ENCODE measurements at places on chromosomes 11 and 22.

DNA sequence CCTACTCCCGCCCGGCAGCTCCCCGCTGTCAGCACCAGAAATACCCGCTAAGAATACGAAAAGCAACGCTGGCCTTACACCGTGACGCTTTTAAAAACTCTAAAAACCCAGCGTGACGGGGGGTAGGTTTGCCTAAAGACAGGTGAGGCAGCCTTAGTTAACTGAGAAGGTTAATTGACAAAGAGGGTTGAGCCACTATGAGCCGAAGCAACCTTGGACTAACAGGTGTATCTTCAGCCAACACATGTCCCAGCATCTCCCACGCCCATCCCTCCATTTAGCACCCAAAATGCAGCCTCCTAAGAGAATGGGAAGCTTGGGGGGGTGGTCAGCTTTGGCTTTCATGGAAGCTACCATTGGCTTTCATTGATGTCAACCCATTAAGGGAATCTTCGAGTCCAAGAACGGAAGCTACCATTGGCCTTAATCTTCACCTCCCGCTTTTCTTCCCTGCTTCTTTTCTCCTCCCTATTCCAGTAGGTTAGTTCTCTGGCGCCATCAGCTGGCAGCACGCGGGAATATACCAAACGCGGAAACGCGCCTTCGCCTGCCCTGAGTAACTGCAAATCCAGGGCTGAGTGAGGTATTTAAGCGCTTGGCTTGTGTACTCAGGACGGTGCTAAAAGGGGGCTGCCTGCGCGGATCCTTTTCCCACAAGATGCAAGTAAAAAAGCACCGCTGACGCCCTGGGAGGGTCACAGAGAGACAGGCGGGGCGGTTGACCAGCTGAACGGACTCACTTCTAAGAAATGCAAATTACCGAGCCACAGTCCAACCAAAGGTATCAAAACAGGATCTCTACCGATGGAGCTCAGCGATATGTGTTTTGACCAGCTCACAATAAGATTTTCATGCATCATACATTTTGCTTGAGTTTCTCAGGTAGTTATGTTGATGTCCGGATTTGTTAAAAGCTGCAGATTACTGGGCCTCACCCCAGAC lies 38.5 kb upstream of the GLYATL1 start:
- DNase-seq, result no peak

- no peak for DNase-seq
These were observed 16.1 kb downstream of the CXCR5 start for GRCh38 chr11:118899706-118900360.

DNA sequence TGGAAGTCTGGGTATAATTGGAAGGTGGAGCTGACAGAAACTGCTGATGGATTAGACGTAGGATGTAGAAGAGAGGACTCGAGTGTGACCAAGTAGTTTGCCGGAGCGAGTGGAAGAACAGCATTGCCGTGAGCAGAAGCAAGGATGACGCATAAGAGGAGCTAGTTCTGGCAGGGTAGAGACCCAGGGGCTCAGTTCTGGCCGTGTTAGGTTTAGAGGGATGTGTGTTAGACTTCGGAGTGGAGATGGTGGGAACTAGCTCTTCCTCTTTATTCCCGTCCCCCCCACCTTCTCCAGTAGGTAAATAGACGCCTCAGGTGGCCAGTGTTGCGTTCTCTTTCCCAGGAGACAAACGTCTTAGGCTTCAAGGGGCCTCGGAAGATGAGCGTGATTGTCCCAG lies 19.1 kb downstream of the TUB start:
- DNase-seq, result no peak

DNA sequence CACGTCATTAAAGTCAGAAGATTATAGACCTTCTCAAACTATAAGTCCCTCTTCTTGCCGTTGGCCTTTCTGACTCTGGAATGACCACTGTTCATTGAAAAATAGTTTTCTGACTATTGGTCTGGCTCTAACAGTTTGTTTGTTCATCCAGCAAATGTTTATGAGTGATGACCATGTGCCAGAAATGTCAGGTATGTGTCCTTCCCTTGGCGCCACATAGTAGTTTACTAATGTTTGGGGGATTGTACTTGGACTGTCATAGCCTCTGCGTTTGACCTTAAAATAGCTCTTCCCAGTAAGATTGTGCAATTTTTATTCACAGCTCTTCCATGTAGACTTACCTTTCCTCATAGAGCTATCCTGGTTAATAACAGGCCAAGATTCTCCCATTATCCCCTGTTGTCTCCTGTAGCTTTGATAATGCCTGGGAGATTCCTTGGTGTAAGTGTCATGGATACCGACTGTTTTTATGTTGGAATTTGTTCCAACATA lies 13.7 kb downstream of the MCAM start:
- DNase-seq, result no peak

- DNase-seq, result no peak
These were observed 21.3 kb downstream of the ANKK1 start for GRCh38 chr11:113408887-113409286.

- DNase-seq, result no peak
These were observed 78.7 kb downstream of the SHANK2 start for GRCh38 chr11:71173709-71174108.

GRCh38 chr11:134501406-134502152 lies 89.5 kb upstream of the B3GAT1 start:
- DNase-seq, result no peak

GRCh38 chr11:78244546-78245255 lies 56.0 kb downstream of the USP35 start:
- DNase-seq, result no peak

GRCh38 chr11:112339566-112339965 lies 78.9 kb upstream of the PLET1 start:
- DNase-seq, result no peak

DNA sequence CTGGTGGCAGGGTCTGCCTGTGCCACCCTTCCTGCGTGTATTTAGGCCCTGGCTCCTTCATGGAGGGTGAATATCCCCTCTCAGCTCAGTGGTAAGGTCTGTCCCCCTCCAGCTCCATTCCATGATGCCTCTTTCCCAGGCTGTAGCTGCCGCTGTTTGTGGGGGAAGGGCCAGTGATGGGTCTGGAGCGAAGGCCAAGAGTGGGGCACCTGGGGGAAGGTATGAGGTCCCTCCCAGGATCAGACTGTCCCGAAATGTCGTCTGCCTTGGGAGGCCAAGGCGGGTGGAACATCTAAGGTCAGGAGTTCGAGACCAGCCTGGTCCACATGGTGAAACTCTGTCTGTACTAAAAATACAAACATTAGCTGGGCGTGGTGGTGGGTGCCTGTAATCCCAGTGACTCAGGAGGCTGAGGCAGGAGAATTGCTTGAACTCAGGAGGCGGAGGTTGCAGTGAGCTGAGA lies 1.1 kb downstream of the CD151 start:
- no peak for DNase-seq

- DNase-seq, result no peak
These were observed 179.0 kb downstream of the GRM5 start for GRCh38 chr11:88886796-88887195.

GRCh38 chr11:45646275-45646927 lies 19.0 kb downstream of the CHST1 start:
- no peak for DNase-seq

DNA sequence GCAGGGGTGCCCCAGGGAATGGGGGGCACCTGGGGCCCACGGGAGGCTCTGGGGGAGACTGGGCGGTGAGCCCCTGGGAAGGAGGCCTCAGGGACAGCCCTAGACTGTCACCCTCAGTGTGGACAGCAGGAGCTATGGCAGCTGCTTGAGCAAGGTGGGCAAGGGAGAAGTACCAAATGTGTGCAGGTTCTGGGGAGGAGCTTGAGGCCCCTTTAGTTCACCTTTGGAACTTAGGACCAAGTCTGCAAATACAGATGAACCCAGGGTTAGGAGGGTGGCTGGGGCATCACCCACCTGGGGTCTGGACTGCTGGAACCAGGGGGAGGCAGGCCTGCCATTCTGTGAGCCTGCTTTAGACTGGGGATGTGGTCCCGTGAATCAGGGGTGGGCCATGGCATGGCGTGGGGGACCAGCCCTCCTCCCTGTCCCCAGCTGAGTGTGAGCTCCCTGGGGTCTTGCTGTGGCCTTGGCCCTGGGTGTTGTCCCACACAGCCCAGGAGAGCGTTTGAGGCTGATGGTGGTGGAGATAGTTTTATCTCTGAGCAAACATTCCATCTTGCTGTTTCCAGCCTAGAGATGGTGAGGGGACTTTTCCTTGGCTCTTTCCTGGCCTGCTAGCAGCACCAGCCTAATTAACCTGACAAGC lies 122.3 kb downstream of the KCNQ1 start:
- no peak for DNase-seq

DNA sequence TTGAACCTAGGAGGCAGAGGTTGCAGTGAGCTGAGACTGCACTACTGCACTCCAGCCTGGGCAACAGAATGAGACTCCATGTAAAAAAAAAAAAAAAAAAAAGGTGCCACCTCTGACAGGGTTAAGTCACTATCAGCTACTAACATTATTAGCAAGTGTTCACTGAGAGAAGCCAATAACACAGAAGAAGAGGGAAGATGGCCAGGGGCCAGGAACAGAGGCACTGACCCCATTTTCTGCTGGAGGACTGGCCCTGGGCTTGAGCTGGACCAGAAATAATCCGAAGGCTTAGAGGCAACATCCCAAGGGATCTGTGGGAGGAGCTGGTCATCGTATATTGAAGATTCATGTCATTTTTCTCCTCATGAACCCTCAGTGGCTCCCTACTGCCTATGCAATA lies 5.0 kb downstream of the SLC5A1 start:
- no peak for DNase-seq

- DNase-seq, result no peak
These were observed 34.4 kb downstream of the RELT start for GRCh38 chr11:73410627-73411026.

GRCh38 chr11:82176365-82176764 lies 557.3 kb downstream of the FAM181B start:
- no peak for DNase-seq

GRCh38 chr11:44863231-44863630 lies 87.5 kb downstream of the TP53I11 start:
- no peak for DNase-seq

- DNase-seq, result no peak
These were observed 1.4 kb downstream of the FAM111A start for GRCh38 chr11:59144096-59144495.

DNA sequence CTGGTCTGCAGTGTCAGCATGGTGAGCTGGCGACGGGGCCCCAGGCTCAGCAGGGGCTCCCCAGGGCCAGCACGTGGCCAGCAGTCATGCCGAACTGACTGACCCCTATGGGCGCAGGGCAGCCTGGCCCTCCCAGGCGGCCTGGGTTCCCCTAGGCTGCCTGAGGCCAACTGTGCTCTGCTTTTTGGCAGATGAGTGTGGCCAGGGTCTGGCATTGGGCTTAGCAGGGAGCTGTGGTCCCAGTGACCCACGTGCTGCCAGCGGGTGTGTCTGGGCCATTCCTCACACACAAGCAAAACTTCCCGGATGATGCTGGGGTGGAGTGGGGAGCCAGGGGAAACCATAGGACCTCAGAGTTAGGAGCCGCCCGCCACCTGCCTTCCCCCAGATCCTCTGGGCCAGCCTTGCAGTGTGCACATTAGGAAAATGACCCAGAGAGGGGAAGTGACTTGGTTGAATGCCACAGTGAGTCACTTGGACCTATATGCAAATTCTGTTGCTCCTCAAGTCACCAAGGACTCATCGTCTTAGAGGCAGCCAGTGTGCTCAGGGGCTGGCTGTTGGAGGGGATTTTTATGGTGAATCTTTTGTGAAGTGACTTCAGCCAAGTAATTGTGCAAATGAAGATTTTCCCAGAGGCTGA lies 6.5 kb downstream of the ADORA2A start:
- peak; percentile 86 for DNase-seq

DNA sequence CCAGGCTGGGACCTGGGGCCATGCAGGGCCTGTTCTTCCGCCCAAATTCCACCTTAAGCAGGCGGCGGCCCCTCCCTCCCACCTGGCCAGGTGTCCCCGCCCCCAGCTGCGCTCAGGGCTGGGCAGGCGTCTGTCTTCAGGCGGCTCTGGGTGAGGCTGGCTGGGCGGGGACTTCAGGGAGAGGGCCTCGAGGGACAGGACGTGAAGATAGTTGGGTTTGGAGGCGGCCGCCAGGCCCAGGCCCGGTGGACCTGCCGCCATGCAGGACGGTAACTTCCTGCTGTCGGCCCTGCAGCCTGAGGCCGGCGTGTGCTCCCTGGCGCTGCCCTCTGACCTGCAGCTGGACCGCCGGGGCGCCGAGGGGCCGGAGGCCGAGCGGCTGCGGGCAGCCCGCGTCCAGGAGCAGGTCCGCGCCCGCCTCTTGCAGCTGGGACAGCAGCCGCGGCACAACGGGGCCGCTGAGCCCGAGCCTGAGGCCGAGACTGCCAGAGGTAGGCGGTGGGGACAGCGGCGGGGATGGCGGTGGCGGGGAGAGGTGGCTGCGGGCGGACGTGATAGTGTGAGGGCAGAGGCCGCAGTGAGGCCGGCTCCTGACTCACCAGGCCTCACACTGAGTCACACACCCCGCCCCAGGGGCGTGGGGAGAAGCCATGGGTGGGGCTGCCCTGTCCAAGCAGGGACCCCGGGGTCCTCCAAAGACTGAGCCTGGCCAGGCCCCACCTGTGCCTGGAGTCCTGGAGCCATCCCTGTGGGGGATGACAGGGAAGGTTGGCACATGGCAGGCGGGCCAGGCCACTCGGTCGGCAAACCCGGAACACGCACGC lies at the start of gene PKP3:
PKP3 (plus strand) TSS at position 176 of the 824 bp plus-strand sequence; CDS start at position 260, 84 bp downstream.
- DNase-seq, result no peak

- peak; percentile 55 for DNase-seq
These were observed 18.6 kb upstream of the SCARF2 start for GRCh38 chr22:20456064-20456721.

DNA sequence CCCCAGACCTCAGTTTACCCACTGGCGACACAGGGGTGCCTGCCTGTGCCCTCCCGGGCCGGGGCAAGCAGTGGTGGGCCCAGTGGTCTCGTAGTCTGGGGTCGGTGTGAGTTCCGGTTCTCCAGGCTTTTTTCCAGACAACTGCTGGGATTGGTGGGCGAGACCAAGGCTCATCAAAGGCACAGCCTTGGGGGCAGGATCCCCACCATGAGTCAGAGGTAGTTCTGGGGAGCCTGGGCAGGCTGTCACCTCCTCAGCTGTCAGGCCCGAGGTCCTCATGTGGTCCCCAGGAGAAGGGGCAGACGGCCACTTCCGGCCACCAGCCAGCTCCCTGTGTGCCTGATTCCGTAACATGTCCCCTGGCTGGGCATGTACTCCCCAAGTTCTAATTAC lies 827 bp upstream of the MUC2 start:
- DNase-seq, result no peak

- DNase-seq, result no peak
These were observed 8.1 kb downstream of the SCARF2 start for GRCh38 chr22:20429254-20430100.

- DNase-seq, result no peak
These were observed 18.1 kb upstream of the LUZP2 start for GRCh38 chr11:24478718-24479117.

- DNase-seq, result no peak
These were observed 2.0 kb downstream of the GTF2H1 start for GRCh38 chr11:18324381-18324780.

DNA sequence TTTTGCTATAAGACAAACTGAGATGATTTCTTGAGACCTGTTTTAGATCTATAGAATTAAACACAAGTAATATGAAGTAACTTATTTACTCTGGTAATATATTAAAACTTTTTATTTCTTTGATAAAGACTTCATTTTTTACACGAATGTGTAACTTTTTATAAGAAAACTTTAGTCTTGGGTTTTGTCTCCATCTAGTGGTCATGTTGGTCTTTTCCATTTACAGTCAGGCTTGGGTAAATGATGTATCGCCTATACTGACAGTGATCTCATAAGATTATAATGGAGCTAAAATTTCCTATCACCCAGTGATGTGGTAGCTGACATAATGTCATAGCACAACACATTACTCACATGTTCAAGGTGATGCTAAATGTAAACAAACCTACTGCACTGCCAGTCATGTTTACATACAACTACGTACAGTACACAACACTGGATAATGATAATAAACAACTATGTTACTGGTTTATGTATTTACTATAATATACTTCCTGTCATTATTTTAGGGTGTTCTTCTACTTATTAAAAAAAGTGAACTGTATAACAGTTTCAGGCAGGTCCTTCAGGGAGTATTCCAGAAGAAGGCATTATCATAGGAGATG lies 7.5 kb upstream of the C11orf97 start:
- peak; percentile 17 for DNase-seq

All from forelimb muscle (tissue), 1 donor.